BJ (cell line): ENCODE measurements at places on chromosomes 1 and 21. TPM values are rescaled to one million over a fixed set of nuclear protein-coding genes. Genes with fewer than 3 reads are reported as not detected.

C2CD4D gene
- polyA plus RNA-seq, result not detected in 2 replicates

GPR3 gene
- polyA plus RNA-seq, result 1.0 and 1.8 TPM in 2 replicates

MNDA gene
- not detected in 2 replicates for polyA plus RNA-seq

FBLIM1 gene
- polyA plus RNA-seq, result 147 and 254 TPM in 2 replicates

GBP6 gene
- polyA plus RNA-seq, result not detected in 2 replicates

CFAP74 gene
- not detected in 2 replicates for polyA plus RNA-seq

TAS1R1 gene
- polyA plus RNA-seq, result 0.16 and 0.25 TPM in 2 replicates

PRDM16 gene
- 0.01 and 0.02 TPM in 2 replicates for polyA plus RNA-seq

GRCh38 chr1:147853391-147853790, 49.2 kb upstream of the GJA8 start:
- DNase-seq, result peak; percentile 18

GRCh38 chr21:44934797-44935532, 4.9 kb upstream of the SLX9 start:
- DNase-seq, result no peak

GRCh38 chr1:115113766-115114165, 24.5 kb upstream of the TSPAN2 start:
- DNase-seq, result no peak

GRCh38 chr1:87399701-87400100, 71.0 kb downstream of the LMO4 start:
- DNase-seq, result no peak

GRCh38 chr21:45618287-45618686, 25.2 kb upstream of the PCBP3 start:
- DNase-seq, result no peak

- DNase-seq, result no peak
These were observed 25.2 kb downstream of the SPOCD1 start for GRCh38 chr1:31790641-31791091.

GRCh38 chr1:213287987-213288386, 236.9 kb downstream of the RPS6KC1 start:
- no peak for DNase-seq

GRCh38 chr1:246020211-246020954, 486.7 kb downstream of the SMYD3 start:
- DNase-seq, result no peak

DNA sequence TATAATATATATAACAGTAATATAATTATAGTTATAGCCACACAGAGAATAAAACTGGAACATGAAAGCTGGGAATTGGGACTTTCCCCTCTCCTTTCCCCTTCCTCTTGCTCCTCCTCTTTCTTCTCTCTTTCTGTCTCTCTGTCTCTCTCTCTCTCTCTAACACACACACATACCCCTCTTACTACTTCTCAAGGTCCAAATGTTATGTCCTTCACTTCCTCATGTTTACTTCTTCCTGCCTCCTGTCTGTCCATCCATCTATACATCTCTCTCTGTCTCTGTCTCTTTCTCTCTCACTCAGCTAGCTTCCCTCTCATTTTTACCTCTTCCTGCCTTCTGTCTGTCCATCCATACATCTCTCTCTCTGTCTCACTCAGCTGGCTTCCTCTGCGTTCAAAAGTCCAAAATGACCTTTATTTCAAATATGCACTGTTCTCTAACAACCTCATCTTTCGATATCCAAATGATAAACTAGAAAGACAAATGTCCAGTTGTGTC, 261.1 kb downstream of the SIPA1L2 start:
- DNase-seq, result no peak

DNA sequence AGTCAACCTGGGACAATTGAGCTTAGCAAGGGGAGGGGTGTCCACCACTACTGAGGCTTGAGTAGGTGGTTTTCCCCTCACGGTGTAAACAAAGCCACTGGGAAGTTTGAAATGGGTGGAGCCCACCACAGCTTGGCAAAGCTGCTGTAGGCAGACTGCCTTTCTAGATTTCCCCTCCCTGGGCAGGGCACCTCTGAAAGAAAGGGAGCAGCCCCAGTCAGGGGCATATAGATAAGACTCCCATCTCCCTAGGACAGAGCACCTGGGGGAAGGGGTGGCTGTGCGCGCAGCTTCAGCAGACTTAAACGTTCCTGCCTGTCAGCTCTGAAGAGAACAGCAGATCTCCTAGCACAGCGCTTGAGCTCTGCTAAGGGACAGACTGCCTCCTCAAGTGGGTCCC, 758.4 kb downstream of the LTN1 start:
- DNase-seq, result no peak

DNA sequence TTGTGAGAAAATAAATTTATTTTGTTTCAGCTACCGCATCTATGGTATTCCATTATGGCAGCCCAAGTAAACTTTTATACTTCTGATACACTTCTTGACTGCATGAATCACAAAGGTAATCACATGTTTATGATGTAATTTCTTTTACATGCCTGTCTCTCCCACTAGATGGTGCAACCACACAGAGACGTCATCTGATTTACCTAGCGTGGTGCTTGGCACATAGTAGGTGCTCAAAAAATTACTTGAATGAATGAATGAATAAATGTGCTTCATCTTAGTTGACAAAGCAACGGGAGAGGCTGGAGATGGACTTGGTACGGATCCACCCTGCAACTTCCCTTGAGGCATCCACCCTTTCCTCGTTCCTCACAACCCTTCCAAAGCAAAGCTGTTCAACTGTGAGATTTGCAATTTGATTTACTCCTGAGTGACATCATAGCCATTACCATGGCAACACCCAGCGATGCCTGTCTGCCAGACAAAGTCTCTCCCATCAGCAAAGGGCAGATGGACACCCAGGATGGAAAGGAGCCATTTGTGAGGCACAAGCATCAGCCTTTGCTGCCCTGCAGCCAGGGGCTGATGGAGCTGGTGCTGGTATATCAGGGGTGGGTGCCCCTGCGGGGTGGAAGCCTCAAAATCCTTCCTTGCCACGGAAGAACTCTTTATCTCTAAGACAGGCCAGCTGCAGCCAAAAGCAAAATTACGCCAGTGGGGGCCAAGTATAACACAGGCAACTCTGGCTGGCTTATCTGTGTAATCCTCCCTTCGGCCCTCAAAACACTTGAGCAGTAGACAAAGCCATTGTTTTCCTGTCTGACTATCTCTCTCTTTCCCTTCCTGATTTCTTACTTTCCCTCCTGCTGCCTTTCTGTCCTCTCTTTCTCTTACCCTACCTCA, 18.9 kb upstream of the VWA5B1 start:
- DNase-seq, result no peak

DNA sequence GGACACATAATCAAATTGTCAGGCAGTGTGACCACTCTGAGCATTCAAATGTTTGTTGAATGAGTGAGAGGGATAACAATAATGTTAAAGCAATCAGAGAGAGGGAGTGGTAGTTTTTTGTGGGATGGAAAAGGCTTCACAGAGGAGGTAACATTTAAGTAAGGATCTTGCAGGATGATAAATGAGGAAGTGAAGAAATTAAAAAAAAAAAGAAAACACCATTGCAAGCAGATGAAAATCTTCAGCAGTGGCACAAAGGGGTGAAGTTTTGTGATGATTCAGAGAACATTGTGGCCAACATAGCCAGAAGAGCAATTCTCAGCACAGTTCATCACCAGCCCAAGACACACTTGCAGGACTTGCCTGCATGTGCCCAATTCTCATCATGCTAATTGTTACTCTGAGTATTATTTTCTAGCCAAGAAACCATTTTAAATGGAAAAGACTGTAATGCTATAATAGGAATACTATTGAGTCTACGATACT, 35.0 kb downstream of the OVGP1 start:
- no peak for DNase-seq

DNA sequence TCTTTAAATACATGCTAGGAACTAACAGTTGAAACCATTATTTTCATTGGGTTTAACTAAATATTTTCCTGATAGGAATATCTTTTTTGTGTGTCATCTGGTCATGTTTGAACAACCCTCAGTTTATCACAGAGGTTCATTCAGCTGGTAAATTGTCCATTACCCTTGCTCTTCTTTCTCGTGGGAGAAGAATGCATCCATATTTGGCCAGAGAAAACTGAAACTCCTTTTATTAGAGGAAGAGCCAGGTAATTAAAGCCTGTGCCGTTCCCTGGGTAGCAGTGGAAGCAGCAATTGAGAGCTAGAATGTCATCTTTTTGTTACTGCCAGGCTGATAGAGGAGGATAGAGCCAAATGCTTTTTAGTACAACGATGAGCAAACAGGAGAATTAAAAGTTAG, 587.2 kb upstream of the ZRANB2 start:
- DNase-seq, result no peak

- DNase-seq, result no peak
These were observed 8.3 kb upstream of the PPM1J start for GRCh38 chr1:112723511-112723839.

DNA sequence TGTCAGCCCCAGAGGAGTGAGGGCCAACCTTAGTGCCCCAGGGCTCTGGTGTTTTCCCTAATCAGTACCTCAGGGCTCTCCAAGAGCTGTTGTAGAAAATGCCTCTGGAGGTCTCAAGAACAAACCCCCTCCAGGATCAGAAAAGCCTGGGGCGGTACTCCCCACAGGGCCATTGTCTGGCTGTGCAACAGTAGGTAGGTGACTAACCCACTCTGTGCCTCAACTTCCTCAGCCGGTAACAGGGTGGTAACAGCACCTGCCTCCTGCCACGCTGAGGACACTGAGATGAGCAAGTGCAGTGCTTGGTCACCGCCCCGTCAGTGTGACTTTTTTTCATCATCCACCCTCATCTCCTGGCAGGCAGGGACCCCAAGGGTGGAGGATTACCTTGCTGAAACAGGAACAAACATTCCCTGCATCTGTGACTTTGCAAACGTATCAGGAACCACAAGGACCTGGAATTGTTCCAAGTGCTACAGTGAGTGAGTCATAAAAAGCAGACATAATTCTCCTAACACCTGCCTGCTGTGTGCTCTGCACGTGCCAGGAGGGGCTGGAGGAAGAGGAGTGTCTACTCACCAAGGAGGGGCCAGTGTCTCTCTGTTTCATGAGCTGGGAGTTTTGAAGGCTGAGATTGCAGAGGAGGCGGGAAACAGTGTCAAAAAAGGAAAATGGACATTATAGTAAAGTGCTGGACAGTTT, 440.8 kb downstream of the NPHP4 start:
- DNase-seq, result no peak

DNA sequence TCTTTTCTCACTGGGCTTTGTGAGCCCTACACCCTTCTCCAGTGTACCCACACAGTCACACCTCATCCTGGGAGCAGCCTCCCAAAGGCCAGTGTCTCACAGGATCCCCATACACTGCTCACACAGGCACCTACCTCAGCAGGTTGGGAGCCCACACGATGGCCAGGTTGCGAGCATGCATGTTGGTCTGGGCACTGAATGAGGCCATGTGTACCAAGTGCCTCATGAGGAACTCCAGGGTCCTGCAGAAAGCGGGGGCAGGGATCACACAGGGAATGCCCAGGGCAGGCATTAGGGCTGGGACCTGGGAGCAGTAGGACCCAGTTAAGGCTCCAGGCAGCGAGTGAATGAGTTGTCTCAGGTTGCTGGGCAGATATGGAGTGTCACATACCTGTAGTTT, 8.5 kb upstream of the USF1 start:
- no peak for DNase-seq

DNA sequence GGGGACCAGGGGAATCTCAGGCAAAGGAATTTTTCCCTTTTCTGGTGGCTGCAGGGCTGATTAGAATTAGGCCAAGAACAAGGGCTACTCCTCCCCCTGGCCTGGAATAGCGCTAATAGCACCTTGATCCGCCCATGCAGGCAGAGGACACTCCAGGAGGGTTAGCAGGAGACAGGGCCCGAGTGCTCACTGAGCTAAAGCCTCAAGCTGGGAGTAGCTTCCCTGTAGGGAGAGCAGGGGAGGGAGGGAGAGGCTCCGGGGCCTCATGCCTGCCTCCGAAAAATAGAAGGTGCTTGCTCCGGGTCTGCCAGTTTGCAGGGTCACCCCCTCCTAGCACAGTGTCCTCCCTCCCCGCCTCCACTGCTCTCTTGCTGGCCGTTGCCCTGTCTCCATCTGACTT, 3.8 kb downstream of the PTPN7 start:
- DNase-seq, result no peak

DNA sequence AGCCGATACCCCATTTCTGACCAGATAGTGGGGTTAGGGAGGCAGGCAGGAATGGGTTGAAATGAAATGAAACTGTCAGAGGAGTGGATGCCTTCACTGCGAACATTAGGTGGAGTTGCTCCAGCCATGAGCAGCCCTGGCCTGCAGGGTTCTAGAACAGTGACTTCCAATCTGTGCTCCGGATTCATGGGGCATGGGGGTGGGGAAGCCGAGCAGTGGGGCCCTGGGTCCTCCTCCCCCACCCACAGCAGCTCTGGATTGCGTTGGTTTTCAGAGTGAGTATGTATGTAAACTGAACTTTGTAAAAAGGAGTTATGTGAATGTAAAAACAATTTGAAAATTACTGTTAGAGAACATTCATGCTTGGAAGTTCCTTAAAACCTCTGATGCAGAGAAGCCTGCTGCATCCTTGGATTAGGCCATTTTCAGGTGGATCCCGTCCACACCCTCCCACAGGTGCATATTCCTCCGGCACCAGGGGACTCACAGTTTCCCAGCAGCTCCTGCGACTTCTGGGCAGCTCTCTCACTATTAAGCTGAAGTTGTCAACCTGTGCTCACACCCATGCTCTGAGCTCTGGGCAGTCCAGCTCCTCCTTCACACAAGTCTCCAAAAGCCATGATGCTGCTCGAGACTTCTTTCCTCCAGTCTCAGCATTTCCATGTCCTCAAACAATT, 54.4 kb upstream of the EDN2 start:
- no peak for DNase-seq

GRCh38 chr1:175470078-175470477, 273.3 kb downstream of the TNR start:
- DNase-seq, result no peak

DNA sequence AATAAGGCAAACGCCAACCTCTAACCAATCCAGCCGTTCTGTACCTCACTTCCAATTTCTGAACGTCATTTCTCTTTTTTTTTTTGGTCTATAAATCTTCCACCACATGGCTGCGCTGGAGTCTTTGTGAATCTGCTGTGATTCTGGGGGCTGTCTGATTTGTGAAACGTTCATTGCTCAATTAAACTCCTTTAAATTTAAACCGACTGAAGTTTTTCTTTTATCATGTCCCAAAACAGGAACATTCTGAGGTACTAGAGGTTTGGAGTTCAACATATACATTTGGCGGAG, 65.5 kb upstream of the BACH1 start:
- DNase-seq, result no peak

- DNase-seq, result no peak
These were observed 127.6 kb upstream of the F3 start for GRCh38 chr1:94669198-94669597.

- DNase-seq, result no peak
These were observed 2.1 kb upstream of the FTCD start for GRCh38 chr21:46157396-46157986.
